Peyer's patch (tissue), 4 donors: ENCODE measurements at places on chromosomes 12 and 14. TPM values are rescaled to one million over a fixed set of nuclear protein-coding genes. Genes with fewer than 3 reads are reported as not detected.

The FBXW8 gene
- total RNA-seq = 28.9 TPM

- no peak for DNase-seq
Measured at GRCh38 chr12:71578694-71579258, 84.9 kb downstream of the ZFC3H1 start.

DNA sequence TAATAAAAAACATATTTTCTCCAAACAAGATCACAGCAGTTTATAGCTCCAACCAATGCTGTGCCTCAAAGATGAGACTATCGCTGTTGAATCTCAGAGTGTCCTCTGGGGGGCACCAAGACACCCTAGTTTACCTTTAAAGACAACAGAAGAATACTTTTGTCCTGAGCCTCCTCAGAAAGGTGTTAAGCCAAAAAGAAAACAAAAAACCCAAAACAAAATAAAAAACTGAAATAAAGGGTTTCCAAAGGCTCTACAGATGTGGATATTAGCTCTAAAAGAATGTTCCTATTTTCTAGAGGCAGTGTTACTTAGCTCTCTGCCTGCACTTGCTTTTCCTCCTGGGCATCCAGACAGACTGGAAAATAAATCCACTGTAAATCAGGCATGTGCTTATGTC, 86.9 kb upstream of the TTC7B start:
- DNase-seq = peak; percentile 46

- peak; percentile 65 for DNase-seq
Measured at GRCh38 chr12:109715310-109716091, 1.9 kb downstream of the FAM222A start.

DNA sequence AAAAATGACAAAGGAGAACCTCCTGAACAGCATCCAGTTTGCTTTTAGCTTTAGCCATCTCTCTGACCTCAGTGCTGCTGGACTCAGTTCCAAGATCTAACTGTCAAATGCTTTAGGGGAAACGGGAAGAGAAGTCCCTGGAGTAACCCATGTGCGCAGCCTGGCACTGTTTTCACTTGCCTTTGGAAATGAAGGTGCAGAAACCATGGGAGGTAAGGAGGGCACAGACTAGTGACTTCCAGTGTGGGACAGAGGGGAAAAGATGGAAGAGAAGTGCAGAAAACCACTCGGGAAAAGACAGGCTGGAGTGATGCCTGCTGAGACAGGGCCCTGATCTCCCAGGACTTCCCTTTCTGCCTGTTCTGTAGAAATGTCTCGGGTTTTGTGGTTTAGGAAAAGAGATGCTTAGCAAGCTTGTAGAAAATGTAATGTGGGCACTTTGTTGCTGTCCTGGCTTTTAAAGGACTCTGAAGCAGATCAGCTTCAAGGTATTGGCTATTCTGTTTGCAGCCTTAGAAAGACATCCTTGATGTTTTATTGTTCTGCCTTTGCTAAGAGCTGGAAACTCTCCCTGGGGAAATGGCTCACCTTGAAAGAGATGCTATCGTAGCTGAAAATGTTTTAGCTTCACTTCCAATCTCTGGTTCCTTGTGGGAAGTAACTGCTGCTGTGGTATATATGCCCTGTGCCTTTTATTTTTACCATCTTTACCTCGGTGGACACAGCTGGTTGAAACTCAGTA, 124.6 kb upstream of the HIF1A start:
- DNase-seq = no peak

- DNase-seq = peak; percentile 58
Measured at GRCh38 chr14:61478971-61479473, 157.6 kb downstream of the PRKCH start.

DNA sequence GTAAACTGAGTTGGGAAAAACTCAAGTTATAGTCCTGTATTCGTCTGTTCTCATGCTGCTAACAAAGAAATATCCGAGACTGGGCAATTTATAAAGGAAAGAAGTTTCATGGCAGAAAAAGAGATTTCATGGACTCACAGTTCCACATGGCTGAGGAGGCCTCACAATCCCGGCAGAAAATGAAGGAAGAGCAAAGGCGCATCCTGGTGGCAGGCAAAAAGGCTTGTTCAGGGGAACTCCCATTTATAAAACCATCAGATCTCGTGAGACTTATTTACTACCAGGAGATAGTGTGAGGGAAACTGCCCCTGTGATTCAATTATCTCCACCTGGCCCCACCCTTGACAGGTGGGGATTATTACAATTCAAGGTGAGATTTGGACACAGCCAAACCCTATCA, 292.6 kb upstream of the SYT1 start:
- DNase-seq = no peak

DNA sequence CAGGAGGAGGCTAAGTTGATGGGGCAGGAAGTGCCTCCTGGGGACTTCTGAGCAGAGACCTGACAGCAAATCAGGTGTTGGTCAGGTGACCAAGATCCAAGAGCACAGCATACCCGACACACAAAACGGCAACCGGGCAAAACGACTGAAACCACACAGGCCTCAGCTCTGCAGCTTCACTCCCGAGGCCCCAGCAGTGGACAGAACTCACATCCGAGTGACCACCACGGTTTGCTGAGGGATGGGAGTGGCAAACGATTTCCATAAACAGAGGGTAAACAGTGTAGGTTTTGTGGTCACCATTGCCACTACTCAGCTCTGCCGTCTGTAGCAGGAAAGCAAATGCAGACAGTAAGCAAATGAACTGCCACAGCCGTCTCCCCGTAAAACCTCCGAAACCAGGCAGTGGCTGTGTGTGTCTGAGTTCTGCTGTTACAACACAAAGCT, 14.4 kb downstream of the CHFR start:
- no peak for DNase-seq

The TAS2R50 gene
- 3.9 TPM for total RNA-seq

DNA sequence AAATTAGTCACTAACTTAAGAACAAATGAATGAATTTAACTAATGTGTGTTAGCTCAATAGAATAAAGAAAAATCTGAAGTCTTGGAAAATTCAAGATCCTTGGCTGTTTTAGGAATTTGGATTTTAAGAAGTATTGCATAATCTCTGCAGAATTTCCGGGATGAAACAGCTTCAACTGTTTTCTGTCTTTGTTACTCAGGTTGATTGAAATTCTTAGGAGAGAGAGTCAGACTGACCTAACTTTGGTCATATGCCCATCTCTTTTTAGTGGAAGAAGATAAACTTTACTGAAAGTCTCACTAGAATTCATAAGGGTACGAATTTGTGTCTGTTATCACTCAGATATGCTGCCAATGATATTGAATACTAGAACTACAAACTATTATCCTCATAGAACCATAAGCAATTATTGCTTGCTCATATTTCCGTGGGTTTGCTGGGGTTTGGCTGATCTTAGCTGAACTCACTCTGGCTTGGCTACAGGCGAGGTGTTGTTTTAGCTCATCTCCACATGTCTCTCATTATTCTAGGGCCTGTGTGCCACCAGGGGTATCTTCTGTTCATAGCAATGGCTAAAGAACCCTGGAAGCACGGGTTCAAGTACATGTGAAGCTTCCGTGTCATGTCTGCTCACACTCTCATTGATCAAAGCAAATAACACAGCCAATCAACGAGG, 257.4 kb upstream of the NOVA1 start:
- DNase-seq = no peak

- no peak for DNase-seq
Measured at GRCh38 chr14:101226265-101226602, 322.7 kb upstream of the RTL1 start.

DNA sequence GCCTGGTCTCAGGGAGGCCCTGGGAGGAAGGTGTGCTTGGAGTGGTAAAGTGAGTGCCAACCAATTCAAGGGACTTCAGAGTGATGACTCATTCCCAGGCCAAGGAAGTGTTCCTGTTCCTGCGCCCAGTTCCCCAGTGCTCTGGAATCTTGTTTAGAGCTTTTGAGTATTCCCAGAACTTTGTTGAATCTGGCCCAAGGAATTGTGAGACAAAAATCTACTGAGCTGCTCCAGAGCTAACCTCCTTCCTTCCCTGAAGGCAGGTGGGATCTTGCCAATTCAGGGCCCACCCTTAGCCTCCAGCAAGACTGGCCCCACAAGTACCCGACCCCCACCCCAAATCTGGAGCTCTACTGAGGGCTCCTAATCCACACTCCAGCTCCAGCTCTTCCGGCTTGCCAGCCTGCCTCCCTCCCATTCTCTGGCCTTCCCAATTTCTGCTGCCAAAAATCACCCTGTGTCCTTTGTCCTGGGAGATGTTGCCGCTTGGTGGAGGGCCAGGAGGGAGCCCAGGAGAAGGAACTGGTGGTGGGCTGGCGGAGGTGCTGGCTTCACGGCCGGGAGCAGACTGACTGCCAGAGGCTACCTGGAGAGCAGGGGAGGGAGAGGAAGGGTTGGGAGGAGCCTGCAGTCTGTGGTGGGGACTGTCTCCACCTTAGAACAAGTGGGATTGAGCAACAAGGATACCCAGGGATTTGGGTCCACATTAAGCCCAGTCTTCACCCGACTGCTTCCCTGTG, 2.0 kb upstream of the ATN1 start:
- DNase-seq = peak; percentile 81

The CACNA2D4 gene
- total RNA-seq = 19.3 TPM

The KLRF1 gene
- total RNA-seq = not detected

DNA sequence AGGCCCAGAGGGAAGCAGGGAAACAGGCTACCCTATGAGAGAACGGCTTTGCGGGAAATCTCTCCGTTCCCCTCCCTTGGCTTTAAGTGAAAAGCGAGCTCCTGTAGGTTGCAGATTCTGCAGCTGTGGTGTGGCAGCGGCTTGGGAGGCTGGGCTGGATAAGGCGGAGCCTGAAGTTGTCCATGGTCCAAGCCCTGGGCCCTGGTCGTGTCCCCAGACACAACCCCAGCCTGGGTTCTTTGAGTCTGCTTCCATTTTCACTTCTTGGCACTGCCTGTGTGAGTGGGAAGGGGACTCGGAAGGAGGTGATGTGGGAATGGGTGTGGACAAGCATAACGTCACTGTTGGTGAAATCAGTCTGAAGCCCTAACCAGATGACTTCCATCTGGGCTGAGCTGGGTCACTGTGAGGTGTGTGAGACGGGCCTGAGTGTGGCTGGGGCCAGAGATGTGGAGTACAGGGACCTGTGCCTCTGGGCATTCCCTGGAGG, 43.0 kb upstream of the CTDSP2 start:
- no peak for DNase-seq

The SLC22A17 gene
- 5.6 TPM for total RNA-seq

- no peak for DNase-seq
Measured at GRCh38 chr12:77746096-77746495, 84.6 kb upstream of the NAV3 start.

The SIX4 gene
- total RNA-seq = not detected
